Naive thymus-derived CD8-positive, alpha-beta T cell (primary cell): ENCODE measurements at places on chromosomes 3 and 15. TPM values are rescaled to one million over a fixed set of nuclear protein-coding genes. Genes with fewer than 3 reads are reported as not detected.

DNA sequence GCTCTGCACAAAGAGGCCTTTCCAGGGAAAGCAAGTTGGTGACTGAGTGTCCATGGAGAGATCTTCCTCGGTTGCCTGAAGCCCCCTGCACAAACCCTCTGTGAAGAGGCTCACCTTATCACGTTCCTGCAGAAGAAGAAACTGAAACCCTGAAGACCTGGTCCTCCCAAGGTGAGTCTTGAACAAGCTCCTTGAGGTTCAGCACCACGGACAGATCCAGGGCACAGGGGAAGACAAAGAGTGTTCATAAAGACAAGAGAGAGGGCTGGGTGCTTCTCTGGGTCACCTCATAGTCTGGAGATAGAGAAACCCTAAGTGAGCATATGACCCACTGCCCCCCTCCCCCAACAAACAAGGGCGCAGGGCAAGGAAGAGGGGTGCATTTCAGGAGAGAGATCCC, 21.7 kb upstream of the TBC1D21 start:
- no peak for DNase-seq

DNA sequence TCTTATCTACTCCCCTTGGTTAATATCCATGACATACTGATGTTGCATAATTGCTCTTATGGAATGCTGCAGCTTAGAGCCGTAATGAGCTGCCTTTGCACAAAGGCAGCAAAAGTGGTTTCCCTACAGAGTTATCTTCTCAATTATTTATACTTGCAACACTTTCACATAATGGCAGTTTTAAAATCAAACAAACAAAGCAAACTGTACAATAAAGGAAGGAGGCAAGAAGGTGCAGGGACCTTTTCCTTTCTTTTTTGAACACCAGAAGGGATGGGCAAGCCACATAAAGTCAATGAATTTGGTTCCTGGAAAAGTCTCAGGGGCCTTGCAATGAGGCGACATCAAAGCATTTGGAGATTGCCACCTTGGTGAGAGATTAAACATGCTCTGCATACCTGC, 188.0 kb downstream of the MEIS2 start:
- DNase-seq, result no peak

DNA sequence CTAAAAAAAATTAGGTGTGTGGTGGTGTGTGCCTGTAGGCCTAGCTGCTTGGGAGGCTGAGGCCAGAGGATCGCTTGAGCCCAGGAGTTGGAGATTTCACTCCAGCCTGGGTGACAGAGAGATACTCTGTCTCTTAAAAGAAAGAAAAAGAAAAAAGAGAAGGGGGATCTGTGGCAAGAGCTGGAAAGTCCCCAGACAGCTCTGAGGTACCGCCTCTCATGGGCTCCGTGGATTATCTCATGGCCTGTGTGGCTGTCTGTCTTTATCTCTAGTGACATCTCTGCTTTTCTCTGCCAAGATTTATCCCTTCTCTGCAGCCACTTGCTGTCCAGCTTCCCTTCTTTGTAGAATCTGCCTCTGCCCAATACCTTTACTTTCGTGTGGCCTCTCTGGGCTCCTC, 5.7 kb downstream of the EXOSC7 start:
- no peak for DNase-seq

MCTP2 gene
- 12.2 TPM for total RNA-seq
